ENCODE measurements at places on chromosomes 4 and X.

- no peak for DNase-seq
Measured at GRCh38 chr4:187715466-187715865, 280.1 kb upstream of the ZFP42 start.

- no peak for DNase-seq
Measured at GRCh38 chr4:1602655-1603412, 81.3 kb downstream of the FAM53A start.

DNA sequence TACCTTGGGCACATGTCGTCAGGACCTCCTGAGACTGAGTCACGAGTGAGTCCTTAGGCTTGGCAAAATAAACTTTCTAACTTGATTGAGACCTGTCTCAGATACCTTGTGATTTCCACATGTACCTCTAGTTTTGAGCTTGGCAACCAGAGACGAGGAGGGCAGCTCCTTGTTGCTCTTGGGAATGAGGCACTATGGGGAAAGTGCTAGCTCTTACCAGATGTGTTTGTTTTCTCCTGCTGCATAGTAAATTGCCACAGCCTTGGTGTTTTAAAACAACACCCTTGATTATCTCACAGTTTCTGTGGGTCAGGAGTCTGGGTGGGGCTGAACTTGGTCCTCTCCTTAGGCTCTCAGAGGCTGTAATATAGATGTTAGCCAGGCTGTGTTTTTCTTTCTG, 59.1 kb upstream of the MAML3 start:
- no peak for DNase-seq

GRCh38 chrX:136825771-136826170, 45.0 kb upstream of the ARHGEF6 start:
- no peak for DNase-seq

GRCh38 chr4:36388710-36389109, 107.3 kb downstream of the DTHD1 start:
- DNase-seq, result no peak

- no peak for DNase-seq
Measured at GRCh38 chrX:101287402-101287801, 3.7 kb downstream of the TAF7L start.

GRCh38 chr4:182837831-182838230, 79.4 kb downstream of the DCTD start:
- no peak for DNase-seq

GRCh38 chr4:112370466-112370865, 73.3 kb downstream of the ALPK1 start:
- DNase-seq, result no peak

DNA sequence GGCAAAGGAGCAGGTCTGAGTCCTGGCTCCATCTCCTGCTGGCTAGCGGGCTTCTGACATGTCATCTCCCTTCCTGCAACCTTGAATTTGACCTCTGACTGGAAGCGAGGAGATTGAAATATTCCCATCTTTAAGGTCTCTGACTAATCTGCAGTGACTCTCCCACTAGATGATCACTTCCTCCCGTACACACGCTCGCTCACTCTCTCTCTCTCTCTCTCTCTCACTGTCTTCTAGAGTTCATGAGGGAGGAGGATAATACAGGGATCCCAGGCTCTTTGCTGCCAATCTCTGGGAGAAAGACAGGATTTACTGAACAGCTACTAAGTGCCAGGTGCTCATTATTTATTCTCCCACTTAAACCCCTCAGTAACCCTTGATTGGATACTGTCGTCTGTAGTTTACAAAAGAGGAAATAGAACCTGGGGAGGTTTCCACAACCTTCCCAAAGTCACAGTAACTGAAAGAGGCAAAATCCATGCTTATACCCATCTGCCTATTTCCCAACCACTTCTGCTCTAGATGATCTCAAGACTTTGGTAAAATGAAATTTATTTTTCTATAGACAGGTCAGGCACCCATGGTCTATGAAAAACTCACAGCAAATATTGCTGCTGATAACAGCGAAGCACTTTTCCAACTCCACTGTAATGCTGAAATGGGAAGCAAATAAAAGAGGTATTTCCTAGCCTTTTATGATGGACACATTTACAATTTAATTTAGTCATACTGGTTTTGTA, 193.5 kb upstream of the C1QTNF7 start:
- no peak for DNase-seq

GRCh38 chr4:111952688-111953087, 192.6 kb upstream of the FAM241A start:
- DNase-seq, result no peak

DNA sequence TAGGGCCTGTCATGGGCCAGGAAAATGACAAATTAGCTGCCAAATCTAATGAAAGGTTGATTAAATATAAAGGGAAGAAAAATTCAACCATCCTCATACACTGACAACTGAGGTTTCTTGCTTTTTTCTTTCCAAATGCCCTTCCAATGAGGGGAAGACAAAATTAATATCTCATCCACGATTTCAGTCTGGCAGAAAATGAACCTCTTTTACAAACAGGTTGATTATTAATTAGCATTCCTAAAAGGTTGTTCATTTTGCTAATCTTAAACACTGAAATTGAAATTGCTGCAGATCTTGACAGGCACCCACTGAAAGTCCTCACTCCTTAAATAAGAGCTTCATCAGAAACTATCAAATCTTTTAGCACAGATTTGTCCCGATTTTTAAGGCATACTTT, 45.5 kb downstream of the NPFFR2 start:
- no peak for DNase-seq

GRCh38 chr4:7351014-7351413, 83.7 kb downstream of the PSAPL1 start:
- DNase-seq, result no peak

DNA sequence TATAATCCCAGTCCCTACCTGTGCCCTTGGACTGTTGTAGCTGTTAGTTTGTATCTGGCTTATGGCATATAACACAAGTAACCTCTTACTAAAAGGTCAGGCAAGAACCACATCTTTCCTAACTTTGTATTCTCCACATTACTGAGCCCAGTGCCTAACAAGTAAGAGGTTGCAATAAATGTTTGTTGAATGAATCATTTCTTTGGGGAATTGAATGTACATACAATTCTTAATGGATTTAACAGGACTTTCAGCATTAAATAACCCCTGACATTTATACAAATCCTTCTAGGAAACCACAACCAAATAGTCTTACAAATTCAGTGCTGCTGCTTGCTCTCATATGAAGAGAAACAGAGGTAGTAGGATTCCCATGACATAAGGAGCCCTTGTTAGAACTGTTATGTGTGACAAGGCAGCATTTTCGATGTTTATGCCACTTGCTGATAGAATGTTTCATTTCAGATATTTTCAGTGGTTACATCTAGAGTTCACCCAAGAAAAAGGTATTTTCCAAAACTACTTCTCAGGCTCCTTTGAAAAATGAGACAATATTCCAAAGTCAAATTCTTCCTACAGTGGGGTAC, 62.0 kb downstream of the MBNL3 start:
- no peak for DNase-seq

GRCh38 chr4:97548943-97549583, 594.2 kb downstream of the STPG2 start:
- no peak for DNase-seq

DNA sequence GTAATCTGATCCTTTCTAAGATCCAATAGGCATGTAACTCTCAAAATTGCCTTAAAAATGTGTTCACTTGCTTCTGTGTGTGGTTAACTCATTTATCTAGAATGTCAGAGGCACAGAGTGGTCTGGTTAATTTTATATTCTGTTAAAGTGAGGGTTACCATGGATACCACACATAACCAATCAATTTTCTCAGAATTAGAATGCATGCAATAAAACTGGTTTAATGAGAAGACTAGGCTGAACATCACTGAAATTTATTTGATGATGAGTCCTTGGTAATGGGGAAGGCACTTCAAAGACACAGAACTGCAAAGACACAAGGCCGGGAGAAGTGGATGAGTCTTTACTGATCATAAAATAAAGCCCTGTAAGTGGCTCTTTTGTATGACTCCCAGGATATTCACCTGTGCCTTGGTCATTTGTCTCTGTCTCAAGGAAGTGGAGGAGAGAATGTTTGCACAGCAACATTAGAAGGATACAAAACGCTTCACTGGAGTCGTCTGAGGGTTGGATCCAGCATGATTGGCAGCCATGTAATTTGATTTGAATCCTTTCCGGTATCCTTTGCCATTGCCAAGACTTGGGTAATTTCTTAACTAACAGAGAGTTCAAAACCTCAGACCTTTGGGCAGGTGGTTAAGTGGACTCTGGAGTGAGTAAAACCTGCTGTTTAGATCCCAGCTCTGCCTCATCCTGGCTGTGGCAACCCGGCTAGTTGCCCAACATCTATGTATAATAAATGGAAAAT, 94.0 kb upstream of the RBPJ start:
- no peak for DNase-seq

GRCh38 chr4:103994059-103994458, 274.3 kb upstream of the TACR3 start:
- DNase-seq, result no peak

GRCh38 chr4:94216394-94216793, 8.7 kb downstream of the SMARCAD1 start:
- DNase-seq, result no peak

- DNase-seq, result no peak
Measured at GRCh38 chrX:119325456-119325855, 73.7 kb upstream of the SLC25A43 start.

DNA sequence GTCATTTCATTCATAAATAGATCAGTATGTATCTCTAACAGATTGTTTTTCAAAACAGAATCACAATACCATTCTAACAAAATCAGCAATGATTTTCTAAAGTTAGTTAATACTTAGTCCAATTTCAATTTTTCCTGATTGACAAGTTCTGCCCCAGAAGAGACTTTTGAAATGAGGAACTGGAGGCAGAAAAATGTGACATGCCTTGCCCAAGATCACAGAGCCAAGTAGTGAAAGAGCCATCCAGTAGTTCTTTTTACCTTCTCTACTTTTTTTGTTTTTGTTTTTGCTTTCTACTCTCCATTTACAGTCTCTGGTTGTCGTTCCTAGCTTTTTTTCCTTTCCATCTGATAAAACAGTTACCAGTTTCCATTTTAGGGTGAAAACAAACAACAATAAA, 129.3 kb upstream of the TMEM164 start:
- DNase-seq, result no peak

- DNase-seq, result no peak
Measured at GRCh38 chr4:84419201-84419600, 79.9 kb downstream of the NKX6-1 start.

DNA sequence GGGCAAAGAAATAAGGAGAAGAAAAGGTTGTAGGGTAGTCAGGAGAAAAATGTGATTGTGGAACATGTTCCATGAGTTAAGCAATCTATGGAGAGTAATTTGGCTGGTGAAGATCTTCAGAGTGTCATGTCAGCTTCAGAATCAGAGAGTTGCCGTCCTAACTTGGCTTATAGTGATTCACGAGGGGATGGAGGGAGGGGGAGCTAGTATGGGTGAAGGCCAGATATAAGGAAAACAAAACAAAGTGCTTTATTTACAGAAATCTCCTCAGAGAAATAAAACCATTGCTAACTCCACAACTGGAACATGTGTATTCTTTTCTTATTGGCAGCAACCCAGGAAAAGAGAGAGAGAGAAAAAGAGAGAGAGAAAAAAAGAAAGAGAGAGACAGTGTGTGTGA, 256.5 kb upstream of the NRK start:
- no peak for DNase-seq

- DNase-seq, result no peak
Measured at GRCh38 chr4:132395561-132395960, 753.5 kb upstream of the PCDH10 start.

- no peak for DNase-seq
Measured at GRCh38 chrX:115949900-115950822, 220.4 kb upstream of the AGTR2 start.

- no peak for DNase-seq
Measured at GRCh38 chr4:186724058-186724863, 605 bp upstream of the FAT1 start.

- no peak for DNase-seq
Measured at GRCh38 chrX:94850811-94851210, 1176.8 kb downstream of the FAM133A start.

DNA sequence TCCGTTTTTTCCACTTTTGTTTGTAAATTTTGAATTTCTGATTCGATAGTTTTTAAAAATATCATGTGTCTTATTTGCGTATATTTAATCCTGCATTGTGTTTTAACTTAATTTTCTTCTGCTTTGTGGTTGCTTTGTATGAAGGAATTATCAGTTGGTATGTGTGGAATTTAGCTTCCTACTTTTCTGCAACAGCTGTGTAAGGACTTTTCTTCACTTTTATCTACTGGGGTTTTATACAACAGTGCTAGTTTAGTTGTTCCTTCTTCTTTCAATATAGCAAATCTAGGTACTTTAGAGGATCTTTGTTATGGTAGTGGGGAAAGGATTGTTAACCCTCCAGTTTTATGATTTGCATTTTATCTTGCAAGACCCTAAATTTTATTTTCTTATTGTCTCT, 410.3 kb downstream of the CCSER1 start:
- DNase-seq, result no peak

All from activated CD8-positive, alpha-beta memory T cell treated with anti-CD3 and anti-CD28 coated beads for 24 hours (primary cell).